H7 (cell line): ENCODE measurements at places on chromosomes 6 and 20. TPM values are rescaled to one million over a fixed set of nuclear protein-coding genes. Genes with fewer than 3 reads are reported as not detected.

GRCh38 chr6:34982424-34982852 is 93.4 kb downstream of the ANKS1A start:
- no peak for DNase-seq

DNA sequence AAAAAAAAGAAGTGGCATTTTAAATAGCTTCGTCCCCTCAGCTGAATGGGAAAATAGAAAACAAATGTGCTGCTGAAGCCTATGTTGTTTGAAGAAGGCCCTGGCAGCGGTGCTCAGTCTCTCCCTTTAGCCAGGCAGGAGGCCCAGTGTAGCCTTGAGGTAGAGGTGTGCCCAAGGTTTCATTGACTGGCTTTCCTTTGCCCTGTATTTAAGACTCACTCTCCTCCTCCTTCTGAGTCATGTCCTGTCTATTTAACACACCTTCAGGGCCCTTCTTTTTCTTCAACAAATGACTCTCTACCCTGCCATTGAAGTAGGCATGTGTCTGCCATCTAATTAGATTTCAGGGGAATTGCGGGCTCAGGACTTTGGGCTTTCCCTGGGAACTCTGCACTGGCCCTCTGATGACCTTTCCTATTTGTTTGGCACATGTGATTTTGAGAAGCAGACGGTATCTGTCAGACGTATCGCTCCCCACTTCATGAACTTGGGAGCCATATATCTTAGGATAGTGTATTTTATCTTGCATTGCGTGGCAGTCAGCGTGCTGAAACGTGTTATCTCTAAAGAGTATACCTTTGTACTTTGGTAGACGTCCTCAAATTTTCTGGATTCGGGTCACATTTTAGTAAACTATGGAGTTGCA is 4.3 kb downstream of the TJAP1 start:
- no peak for DNase-seq

Gene SYCP2
- 0.04 TPM in 1 of 2 replicates, not detected in the other for total RNA-seq

Gene HNF4A
- total RNA-seq: 3.7 and 11.4 TPM in 2 replicates

- no peak for DNase-seq
These were observed 150.7 kb downstream of the DLL1 start for GRCh38 chr6:170140129-170140528.

Gene ARMH2
- total RNA-seq: not detected in 2 replicates

GRCh38 chr6:37583261-37583660 is 83.6 kb upstream of the CCDC167 start:
- no peak for DNase-seq

Gene MLIP
- total RNA-seq: not detected in 2 replicates

GRCh38 chr6:47153404-47153755 is 111.2 kb upstream of the ADGRF1 start:
- DNase-seq: no peak

DNA sequence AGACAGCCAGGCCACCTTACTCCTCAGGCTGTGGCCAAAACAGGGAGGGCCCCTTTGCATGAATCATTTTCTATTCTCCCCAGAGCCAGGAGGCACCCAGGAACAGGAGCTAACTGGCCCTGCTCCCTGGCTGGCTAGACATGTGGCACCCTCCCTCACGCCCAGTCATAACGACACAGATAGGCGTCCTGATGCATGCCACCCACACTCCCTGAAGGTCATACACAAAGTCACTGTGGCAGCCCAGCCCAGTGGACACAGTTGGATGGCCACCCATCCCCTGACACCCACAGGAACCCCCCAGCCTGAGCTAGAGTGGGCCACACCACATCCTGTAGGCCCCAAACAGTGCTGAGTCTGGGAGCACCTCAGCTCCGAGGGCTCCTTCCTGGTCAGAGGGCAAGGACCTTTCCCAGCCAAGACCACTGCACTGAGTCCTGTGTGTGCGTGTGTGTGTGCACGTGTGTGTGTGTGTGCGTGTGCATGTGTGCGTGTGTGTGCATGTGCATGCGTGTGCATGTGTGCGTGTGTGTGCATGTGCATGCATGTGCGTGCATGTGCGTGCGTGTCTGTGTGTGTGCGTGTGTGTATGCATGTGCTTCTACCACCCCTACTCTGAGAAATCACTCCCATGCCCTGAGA is 21.6 kb downstream of the TFEB start:
- DNase-seq: no peak

DNA sequence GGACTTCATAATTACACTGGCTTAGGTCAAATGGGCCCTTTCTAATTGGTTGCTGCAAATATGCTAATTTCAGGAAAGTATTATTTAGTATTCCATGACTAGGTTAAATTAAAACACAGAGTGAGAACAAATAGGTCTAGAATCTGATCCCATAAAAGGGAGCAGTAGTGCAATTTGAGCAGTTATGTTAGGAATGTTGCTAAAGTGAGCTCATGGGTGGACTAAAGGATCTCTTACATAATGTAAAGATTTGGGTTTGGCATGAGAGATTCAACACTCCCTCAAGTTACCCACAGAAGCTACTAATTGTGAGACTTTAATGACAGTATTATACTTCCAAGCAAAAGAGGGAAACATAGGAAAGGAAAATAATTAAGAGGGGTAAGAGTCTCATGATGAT is 109.1 kb downstream of the C6orf58 start:
- no peak for DNase-seq

Gene FRK
- 0.10 and 0.11 TPM in 2 replicates for total RNA-seq

Gene ANKRD60
- not detected in 2 replicates for total RNA-seq

GRCh38 chr20:58900397-58900796 is 47.9 kb downstream of the GNAS start:
- no peak for DNase-seq
